Activated naive CD8-positive, alpha-beta T cell treated with anti-CD3 and anti-CD28 coated beads, Interleukin-2, amount 10 ng/mL, durations not matched to agents 7 days and 5 days (primary cell): ENCODE measurements at places on chromosomes 7 and 10.

DNA sequence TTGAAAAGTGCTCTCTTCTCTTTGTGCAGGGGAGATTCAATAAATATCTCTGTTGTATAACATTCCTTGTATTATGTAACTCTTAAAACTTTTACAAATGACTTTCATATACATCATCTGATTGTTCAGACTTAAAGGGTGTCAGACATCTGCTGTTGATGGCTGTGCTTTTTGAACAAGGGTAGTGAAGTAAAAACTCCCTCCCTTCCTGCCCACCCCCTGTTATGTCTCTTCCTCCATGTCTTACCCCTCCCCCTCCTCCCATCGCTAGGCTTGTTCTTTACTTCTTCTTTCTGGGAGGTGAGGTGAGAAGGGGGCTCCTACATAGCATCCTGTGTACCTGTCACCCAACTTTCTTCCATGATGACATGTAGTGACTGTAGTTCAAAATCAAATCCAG lies 23.4 kb upstream of the ABCB4 start:
- no peak for DNase-seq
- no peaks in the 10 kb centered on the region for H3K4me1 ChIP-seq
- H3K4me3 ChIP-seq, result no peak overlapping the region
- peaks cover 10% of the 10 kb centered on the region for H3K27me3 ChIP-seq

- H3K4me1 ChIP-seq, result peaks cover 17% of the 10 kb centered on the region
- DNase-seq, result no peak
- H3K27ac ChIP-seq, result no peak overlapping the region
- peaks cover 34% of the 10 kb centered on the region for H3K36me3 ChIP-seq
- H3K4me3 ChIP-seq, result no peak overlapping the region
Observed at GRCh38 chr10:12025591-12025990, 17.0 kb downstream of the UPF2 start.

- peaks cover 1% of the 10 kb centered on the region for H3K27me3 ChIP-seq
- DNase-seq, result no peak
- no peaks in the 10 kb centered on the region for H3K36me3 ChIP-seq
- H3K27ac ChIP-seq, result no peak overlapping the region
- H3K4me3 ChIP-seq, result no peak overlapping the region
Observed at GRCh38 chr7:100532165-100533022, 6.6 kb upstream of the AGFG2 start.

GRCh38 chr7:27784399-27785053 lies 44.6 kb downstream of the TAX1BP1 start:
- H3K27me3 ChIP-seq, result no peaks in the 10 kb centered on the region
- peaks cover 5% of the 10 kb centered on the region for H3K4me1 ChIP-seq
- peaks cover 3% of the 10 kb centered on the region for H3K36me3 ChIP-seq
- H3K4me3 ChIP-seq, result no peak overlapping the region

GRCh38 chr7:124338861-124339260 lies 306.0 kb upstream of the TMEM229A start:
- no peak for DNase-seq
- no peaks in the 10 kb centered on the region for H3K36me3 ChIP-seq
- H3K27ac ChIP-seq, result no peak overlapping the region
- no peaks in the 10 kb centered on the region for H3K4me1 ChIP-seq
- no peaks in the 10 kb centered on the region for H3K27me3 ChIP-seq

DNA sequence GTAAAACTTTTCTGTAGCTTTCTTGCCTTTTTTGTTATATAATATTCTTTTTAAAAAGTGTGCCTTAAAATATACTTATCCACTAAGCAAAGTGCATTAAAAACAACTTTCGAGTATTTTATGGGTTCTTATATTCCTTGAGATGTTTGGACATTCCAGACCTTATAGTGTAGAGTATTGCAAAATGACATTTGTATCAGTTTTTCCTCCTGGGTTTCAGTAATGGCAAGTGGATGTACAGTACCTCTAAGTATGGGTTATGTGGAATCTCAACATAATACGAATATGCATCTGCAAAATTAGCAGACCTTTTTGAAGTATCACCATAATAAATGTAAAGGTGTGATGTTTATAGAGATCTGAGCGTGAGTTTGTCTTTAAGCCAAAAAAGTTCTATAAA lies 2.7 kb downstream of the CDK13 start:
- DNase-seq, result no peak
- peaks cover 29% of the 10 kb centered on the region for H3K4me1 ChIP-seq
- H3K36me3 ChIP-seq, result peaks cover 20% of the 10 kb centered on the region
- H3K27ac ChIP-seq, result peak overlapping the region; percentile 42

DNA sequence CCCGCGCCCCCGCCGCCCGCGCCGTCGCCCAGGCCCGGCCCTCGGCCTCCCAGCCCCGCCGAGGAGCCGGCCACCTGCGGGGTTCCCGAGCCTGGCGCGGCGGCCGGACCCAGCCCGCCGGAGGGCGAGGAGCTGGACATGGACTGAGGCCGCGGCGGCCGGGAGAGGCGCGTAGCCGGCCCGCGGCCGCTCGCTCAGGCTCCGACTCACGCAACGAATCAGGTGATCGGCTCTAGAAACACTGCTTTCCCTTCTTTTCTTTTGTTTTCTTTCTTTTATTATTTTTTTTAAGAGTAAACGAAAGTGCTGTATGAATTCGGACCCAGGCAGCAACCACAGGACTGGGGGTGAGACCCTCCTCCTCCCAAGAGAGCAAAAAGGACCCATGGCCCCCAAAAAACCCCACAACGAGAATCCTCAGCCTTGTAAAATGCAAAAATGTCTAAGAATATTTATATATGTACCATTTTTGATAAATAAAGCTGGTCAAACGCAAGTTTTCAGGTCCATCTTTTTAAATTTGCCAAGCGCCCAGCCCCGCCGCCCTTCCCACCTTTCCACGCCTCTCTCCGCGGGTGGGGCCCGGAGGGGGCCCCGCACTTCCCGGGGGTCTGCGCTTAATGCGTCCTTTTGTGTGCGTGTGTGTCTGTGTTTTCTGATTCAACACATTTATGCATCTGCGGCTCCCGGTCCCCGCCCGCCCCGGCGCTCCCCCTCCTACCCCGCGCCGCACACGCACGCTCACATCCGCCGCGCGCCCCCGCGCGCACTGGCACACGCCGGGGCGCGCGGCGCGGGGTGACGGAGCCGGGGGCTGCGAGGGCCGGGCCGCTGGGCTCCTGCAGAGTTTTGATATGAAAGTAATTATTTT lies 4.4 kb downstream of the UNCX start:
- peaks cover 53% of the 10 kb centered on the region for H3K27me3 ChIP-seq
- H3K27ac ChIP-seq, result peak overlapping the region; percentile 64
- H3K36me3 ChIP-seq, result peaks cover 1% of the 10 kb centered on the region
- DNase-seq, result no peak
- H3K4me3 ChIP-seq, result no peak overlapping the region

- no peaks in the 10 kb centered on the region for H3K36me3 ChIP-seq
- peaks cover 3% of the 10 kb centered on the region for H3K27me3 ChIP-seq
- no peak overlapping the region for H3K4me3 ChIP-seq
- H3K4me1 ChIP-seq, result peaks cover 11% of the 10 kb centered on the region
Observed at GRCh38 chr7:87144173-87144657, 8.0 kb upstream of the DMTF1 start.

DNA sequence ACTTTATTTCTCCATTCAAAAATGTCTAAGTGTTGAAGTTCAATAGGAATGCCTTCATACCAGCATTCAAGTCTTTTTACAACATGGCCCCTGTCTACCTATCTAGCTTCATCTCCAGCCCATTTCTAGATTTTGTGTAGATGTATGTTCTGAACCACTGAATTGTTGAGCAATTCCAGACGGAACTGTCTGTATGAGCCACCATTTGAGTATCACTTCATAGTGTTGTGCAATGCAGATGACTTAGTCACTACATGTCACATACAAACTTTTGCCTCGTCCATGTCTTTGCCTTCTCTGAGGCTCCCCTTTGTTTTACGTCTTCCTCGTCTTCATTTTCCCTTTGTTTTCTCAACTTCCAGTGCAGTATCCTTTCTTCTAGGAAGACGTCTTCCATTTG lies 118.1 kb downstream of the INHBA start:
- no peaks in the 10 kb centered on the region for H3K4me1 ChIP-seq
- no peaks in the 10 kb centered on the region for H3K27me3 ChIP-seq
- no peak overlapping the region for H3K27ac ChIP-seq
- H3K4me3 ChIP-seq, result no peak overlapping the region
- no peaks in the 10 kb centered on the region for H3K36me3 ChIP-seq
- DNase-seq, result no peak

- peak overlapping the region; percentile 93 for H3K27ac ChIP-seq
- DNase-seq, result no peak
- peaks cover 79% of the 10 kb centered on the region for H3K4me1 ChIP-seq
- H3K27me3 ChIP-seq, result no peaks in the 10 kb centered on the region
- H3K4me3 ChIP-seq, result no peak overlapping the region
- peaks cover 16% of the 10 kb centered on the region for H3K36me3 ChIP-seq
Observed at GRCh38 chr7:5690931-5691473, 90.5 kb downstream of the RNF216 start.

- H3K27ac ChIP-seq, result no peak overlapping the region
- no peak for DNase-seq
- H3K27me3 ChIP-seq, result no peaks in the 10 kb centered on the region
- H3K36me3 ChIP-seq, result peaks cover 19% of the 10 kb centered on the region
Observed at GRCh38 chr7:23691320-23691719, 11.3 kb downstream of the FAM221A start.

DNA sequence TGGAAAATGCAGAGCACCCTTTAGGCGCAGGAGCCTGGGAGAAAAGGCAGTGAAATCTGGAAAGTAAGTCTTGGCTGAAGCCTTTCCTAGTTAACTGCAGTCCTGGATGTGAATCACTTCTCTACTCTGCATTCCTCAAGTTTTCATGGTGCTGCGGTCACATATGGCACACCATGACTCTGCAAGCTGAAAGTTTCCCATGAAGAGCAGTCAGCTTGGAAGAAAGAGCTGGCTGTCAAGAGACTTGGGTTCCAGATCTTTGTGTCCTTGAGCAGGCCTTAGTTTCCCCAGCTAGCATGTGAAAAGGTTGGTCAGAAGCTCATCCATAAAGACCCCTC lies 548.3 kb downstream of the SORCS3 start:
- no peak overlapping the region for H3K27ac ChIP-seq
- no peaks in the 10 kb centered on the region for H3K36me3 ChIP-seq
- no peaks in the 10 kb centered on the region for H3K4me1 ChIP-seq
- H3K4me3 ChIP-seq, result no peak overlapping the region

DNA sequence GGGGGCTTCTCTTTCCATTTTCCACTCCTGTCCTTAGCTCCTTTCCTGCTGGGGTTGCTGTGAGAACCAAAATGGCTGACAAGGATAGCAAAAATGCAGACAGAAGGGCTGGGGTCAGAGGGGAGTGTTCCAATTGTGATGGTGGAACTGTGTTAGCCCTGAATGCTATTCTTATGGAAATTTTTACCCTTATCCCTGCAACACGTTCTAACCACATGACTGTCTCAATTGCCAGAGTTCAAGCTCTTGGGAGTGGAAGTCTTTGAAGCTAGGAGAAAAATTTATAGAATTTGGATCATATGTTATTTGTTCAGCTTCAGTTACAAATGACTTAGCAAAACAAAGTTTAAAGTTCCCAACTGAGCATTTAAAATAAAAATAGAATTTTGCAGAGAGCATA lies 134.1 kb downstream of the ADCYAP1R1 start:
- H3K27me3 ChIP-seq, result peaks cover 2% of the 10 kb centered on the region
- no peak for DNase-seq
- H3K4me1 ChIP-seq, result no peaks in the 10 kb centered on the region
- H3K36me3 ChIP-seq, result no peaks in the 10 kb centered on the region
- H3K4me3 ChIP-seq, result no peak overlapping the region

DNA sequence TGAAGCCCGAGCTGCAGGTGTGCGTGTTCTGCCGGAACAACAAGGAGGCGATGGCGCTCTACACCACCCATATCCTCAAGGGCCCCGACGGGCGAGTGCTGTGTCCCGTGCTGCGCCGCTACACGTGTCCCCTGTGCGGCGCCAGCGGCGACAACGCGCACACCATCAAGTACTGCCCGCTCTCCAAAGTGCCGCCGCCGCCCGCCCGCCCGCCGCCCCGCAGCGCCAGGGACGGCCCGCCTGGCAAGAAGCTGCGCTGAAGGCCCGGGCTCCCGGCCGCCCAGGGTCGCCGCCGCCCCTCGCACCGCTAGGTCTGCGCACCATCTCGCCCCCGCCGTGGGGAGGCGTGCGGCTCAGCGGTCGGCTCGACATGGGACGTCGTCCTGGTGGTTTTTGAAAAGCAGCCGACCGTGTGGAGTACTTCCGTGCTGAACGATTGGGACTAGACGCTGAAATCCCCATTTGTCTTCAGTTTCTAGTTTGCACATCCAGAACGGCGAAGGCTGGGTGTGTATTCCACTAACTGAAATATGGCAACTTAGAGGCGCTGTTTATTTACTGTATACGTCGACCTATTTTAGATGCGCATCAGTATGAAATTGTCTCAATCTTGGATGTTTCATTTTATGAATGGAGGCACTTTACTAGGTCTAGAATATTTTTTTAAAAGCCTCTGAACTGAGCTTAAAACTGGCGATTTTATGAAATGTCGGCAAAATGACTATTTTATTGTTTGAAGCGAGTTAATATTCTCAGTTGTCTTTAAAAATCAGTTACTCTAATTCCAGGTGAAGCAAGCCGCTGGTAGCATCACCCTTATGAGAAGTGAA lies 1.1 kb downstream of the NANOS1 start:
- H3K27me3 ChIP-seq, result peaks cover 13% of the 10 kb centered on the region
- H3K27ac ChIP-seq, result no peak overlapping the region
- peak overlapping the region; percentile 59 for H3K4me3 ChIP-seq
- peaks cover 16% of the 10 kb centered on the region for H3K36me3 ChIP-seq

DNA sequence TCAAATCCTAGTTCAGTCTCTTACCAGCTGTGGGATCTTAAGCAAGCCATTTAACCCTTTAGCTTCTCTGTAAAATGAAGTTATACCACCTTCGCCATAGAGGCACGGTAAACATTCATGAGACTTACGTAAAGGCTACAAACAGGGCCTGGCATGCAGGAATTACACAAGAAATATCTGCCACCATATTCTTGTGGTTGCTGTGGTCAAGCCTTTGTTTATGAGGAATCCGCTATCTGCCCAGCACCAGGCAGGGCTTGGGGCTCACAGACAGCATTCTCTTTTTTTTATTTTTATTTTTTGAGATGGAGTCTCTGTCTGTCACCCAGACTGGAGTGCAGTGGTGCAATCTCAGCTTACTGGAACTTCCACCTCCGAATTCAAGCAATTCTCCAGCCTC lies 9.9 kb downstream of the AIFM2 start:
- no peak overlapping the region for H3K4me3 ChIP-seq
- peaks cover 13% of the 10 kb centered on the region for H3K4me1 ChIP-seq
- H3K27me3 ChIP-seq, result no peaks in the 10 kb centered on the region
- peaks cover 6% of the 10 kb centered on the region for H3K36me3 ChIP-seq
